T-helper 2 cell treated with Interferon-gamma antibody and Interleukin-4, amounts not matched to agents 100 ng/mL and 5 ng/mL, for 36 hours (primary cell): ENCODE measurements at places on chromosomes 5 and 9. TPM values are rescaled to one million over a fixed set of nuclear protein-coding genes. Genes with fewer than 3 reads are reported as not detected.

Gene OTULINL
- total RNA-seq: 36.3 and 40.5 TPM in 2 replicates

Gene GGTA1
- not detected in 2 replicates for total RNA-seq

Gene DIPK1B
- 1.1 and 1.3 TPM in 2 replicates for total RNA-seq

Gene TXNDC8
- not detected in 2 replicates for total RNA-seq

Gene FAM78A
- 99.3 and 101 TPM in 2 replicates for total RNA-seq

Gene LCP2
- 380 and 381 TPM in 2 replicates for total RNA-seq

Gene PCDHGA8
- total RNA-seq: 0.18 TPM in 2 replicates

Gene SGTB
- 9.0 and 10.2 TPM in 2 replicates for total RNA-seq

Gene ECSCR
- 1.1 and 1.6 TPM in 2 replicates for total RNA-seq

Gene SMU1
- total RNA-seq: 25.2 and 25.8 TPM in 2 replicates

Gene LMX1B
- total RNA-seq: not detected in 2 replicates

Gene ITK
- total RNA-seq: 184 and 197 TPM in 2 replicates
